Epithelial cell of proximal tubule (primary cell): ENCODE measurements at places on chromosomes 4 and X. TPM values are rescaled to one million over a fixed set of nuclear protein-coding genes. Genes with fewer than 3 reads are reported as not detected.

IL9R gene
- 0.07 TPM in 1 of 2 replicates, not detected in the other for total RNA-seq

DNA sequence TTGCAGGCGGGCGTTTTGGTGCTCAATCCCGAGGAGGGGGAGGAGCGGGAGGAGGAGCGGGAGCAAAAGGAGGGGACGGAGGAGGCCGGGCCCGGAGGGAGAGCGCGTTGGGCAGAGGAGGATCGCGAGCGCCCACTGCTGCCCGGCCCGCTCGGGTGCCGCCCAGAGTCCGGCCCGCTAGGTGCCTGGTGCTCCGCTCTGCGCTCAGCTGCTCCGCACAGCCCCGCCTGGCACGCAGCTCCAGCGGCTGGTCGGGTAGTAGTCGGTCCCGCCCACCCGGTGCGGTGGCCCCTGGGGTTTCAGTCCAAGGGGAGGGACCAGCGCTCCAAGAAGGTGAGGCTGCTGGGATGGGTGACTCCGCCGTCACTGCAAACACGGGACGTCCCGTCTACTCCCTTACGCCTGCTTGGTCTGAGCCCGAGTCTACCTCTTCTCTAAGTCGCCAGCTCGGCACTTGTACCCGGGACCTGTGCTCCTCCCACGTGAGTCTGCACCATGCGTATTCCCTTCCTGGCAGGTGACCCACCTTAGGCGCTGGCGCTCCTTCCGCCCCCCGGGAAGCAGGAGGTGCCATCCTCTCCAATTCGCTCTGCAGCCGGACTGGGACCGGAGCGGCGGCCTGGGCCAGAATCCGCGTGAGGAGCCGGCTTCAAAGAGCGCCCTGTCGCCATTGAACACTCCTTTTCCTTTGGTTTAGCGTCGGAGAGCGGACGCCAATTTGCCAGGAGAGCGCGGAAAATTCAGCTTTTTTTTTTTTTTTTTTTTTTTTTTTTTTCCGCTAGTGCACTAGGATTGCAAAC lies 405 bp upstream of the HS3ST1 start:
- DNase-seq: peak; percentile 29

- no peak for DNase-seq
Observed at GRCh38 chr4:124964852-124965496, 252.4 kb upstream of the ANKRD50 start.

DNA sequence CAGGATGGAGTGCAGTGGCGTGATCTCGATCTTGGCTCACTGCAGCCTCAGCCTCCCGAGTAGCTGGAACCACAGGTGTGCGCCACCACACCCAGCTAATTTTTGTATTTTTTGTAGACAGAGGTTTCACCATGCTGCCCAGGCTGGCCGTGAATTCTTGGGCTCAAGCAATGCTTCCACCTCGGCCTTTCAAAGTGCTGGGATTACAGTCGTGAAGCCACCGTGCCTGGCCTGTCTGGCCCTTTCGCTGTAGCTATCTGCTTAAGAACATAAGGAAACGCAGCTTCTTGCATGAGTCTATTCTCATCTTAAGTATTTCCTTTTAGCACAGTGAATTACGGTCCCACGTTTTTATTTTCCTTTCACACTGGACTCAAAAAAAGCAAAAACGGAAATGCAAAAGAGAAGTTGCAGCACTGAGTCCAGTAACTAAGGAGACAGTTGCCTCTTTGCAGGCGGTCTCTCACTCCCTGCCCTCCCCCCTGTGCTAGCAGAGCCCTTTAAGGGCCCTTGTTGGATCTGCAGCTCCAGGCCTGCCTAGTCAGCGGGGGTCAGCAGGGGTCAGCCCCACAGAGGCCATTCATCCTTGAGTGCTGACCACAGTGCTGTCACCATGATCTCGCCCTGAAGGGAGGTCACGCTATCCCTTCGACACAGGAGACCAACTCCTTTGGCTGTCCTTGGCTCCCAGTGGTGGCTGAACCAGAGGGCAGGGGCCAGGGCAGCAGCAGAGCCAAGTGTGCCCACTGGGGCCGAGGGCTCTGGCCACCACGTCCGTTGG lies 21.8 kb upstream of the TBC1D14 start:
- no peak for DNase-seq

- DNase-seq: peak; percentile 20
Observed at GRCh38 chr4:186297013-186297645, 31.1 kb downstream of the F11 start.

DNA sequence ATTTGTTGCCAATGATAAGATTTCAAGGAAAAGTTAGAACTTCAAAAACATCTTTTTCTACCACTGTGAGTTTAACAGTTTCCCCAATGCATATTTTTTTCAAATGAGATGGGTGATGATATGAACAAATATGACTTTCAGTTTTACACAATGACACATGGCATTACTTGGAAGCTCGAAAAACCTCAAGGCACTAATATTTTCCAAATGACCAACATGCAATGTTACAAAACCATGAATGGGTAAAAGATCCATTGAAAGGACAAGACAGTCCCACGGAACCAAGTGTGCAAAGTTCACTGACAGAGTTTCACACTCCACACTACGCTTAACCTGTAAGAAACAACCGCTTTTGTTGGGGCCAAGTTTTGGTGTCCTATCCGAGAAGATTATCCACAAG lies 84.5 kb downstream of the CD99L2 start:
- no peak for DNase-seq

TRIM61 gene
- 0.94 TPM in 1 of 2 replicates, not detected in the other for total RNA-seq

CT45A2 gene
- not detected in 2 replicates for total RNA-seq

DNA sequence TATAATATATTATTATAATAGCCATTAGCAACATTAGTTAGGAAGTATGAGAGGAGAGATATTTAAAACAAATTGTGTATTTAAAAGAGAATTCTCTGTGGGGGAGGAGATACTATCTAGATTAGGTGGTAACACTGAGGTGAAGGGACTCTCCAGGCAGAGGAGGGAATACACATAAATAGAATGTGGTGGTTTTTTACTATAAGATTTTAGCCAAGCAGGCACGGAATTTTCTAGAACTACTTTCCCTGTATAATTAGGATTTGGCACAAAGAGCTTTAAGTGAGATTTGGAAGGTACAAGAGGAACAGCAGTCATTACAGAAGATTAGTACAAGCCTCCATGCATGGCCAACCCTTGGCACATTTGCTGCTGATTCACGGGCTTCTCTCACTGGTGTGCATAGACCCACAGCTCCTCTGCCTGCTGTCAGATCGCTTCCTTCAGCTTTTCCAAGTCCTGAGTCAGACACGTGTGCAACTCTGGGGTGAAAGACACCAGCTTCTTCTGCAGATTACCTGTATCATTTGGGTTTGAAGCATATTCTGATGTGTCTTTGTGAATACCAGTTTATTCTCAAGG lies 685.5 kb downstream of the KCTD8 start:
- DNase-seq: peak; percentile 4

DNA sequence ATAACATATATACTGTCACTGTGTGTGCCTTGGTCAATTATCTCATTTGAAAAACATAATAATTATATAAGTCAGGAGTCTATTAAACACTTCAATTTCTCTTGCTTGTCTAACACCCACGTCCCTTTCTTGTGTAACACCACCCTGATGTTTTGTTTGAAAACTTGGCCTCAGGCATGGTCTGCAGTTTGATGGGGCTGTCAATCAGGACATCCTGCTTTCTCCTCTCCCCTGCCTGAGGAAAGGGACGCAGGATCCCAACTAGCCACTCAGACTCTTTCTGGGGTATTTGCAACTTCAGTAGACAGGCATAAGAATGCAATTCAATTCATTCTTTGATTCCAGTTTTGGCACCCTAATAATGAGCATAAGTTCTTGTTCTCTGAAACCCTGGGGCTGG lies 48.8 kb downstream of the DKK2 start:
- DNase-seq: no peak

- DNase-seq: no peak
Observed at GRCh38 chr4:94519019-94519418, 67.3 kb downstream of the PDLIM5 start.

DNA sequence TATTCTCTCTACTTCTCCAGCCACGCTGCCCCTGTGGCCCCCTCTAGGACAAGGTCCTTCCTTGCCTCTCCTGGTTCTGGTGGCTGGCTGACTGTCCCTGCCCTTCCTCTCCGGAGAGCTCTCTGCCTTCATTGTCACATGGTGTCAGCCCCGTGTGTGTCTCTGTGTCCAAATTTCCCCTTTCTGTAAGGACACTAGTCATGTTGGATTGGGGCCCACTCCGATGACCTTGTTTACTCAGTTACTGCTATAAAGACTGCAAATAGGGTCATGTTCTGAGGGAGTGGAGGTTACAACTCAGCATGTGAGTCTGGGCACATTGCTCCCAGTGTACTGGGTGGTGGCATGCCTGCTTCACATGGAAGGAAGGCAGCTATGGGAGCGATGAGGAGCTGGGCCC lies 129.5 kb upstream of the PSAPL1 start:
- DNase-seq: no peak

- DNase-seq: no peak
Observed at GRCh38 chrX:10514891-10515290, 105.5 kb downstream of the MID1 start.

DNA sequence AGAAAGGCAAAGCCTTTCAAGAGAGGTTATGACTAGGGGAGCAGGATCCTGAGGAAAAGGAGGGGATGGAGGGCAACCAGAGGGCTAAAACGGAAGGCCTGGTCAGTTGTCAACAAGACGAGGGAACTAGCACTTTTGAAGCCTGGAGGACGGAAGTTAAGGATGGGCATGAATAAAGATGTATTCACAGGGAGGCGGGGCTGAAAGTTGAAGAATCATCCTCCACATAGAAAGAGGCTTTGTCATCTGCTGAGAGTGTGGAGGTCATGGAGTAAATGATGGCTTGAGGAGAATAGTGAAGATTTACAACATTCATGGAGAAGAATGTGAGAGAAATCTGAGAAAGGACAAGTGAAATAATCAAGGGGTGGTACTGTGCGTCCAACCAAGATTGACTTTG lies 137.5 kb downstream of the MAGEB17 start:
- DNase-seq: no peak

- DNase-seq: peak; percentile 33
Observed at GRCh38 chr4:106369456-106370060, 980 bp upstream of the GIMD1 start.

ACE2 gene
- 0.06 TPM in 1 of 2 replicates, not detected in the other for total RNA-seq

DNA sequence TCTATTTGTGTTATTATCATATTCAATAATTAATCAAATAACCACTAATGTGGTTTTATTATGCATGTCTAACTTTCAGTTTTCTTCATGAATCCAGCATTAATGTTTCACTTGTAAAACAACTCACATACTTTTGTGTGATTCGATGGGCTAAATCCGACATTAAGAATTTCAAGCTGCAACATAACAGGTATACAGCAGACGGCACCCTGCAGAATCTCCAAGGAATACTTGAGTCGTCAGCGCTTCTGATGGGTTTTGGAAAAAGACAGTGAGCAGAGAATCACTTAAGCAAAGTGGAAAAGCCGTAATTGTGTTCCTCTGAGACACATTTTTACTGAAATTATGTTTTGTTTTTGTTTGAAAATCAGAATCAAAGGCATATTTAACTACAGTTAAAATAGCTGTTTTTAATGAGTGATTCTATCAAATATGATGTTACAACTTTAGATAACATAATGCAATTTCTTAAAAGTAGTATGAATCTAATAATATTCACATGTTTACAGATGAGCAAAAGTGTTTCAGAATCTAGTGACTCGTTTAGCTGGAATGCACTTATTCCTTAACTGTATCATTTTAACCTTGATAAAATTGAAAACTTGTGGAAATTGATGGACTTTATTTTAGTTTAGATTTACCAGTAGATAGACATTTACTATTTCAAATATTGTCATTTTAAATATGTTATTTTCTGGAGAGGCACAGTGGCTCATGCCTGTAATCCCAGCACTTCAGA lies 514.8 kb downstream of the CCSER1 start:
- no peak for DNase-seq

MAGED4B gene
- total RNA-seq: 7.2 and 29.2 TPM in 2 replicates

DNA sequence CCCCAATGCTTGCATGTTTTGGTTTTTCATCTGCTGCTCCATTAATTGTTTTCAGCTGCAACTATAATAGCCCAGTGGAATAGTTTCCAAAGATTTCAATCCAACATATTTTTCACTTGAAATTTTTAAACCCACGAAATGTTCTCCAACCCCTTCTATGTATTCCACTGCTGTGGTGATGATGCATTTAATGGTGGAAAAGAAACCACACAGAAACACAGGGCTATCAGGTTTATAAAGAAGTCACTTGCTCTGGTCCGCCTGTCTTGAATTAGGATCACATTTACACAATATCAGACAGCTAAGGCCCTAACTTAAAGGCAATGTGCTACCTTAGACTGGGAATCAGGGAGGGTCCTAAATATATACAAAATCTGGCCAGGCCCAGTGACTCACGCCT lies 35.0 kb downstream of the OPHN1 start:
- DNase-seq: no peak

DNA sequence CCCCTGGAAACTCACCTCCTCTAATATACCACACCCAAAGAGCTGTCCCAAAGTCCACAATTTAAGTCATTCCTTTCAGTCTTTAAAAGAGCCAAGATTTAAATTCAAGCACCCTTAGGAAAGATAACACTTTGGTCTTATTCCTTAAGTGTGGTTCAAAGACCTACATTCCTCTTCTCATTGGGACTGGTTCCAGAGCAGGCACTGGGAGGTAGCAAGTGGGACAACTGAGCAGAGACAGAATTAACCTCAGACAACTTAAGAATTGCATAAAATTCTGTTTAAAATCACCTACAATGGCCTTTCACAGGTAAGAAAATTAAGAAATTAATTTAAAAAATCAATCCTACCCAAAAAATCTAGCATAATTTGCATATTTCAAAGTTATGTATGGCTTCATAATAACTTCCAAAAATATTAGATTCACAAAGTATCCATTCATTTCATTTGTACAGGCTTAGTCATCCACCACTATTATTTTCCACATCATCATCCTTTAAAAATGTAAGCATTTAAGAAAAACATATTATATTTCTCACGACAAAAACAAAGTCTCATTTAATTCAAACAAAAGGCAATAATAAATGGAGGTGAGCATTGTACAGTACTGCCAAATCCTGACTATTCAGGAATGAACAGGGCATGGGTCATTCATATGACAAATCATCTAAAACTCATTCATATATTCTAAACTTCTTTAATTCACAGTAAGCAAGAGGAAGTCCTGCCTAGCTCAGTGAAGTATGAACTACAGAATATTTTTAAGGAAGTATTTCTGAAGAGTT lies 13.6 kb downstream of the PRSS12 start:
- DNase-seq: no peak

WDFY3 gene
- 23.6 and 35.1 TPM in 2 replicates for total RNA-seq

GRCh38 chr4:138300616-138301015 lies 58.5 kb upstream of the SLC7A11 start:
- DNase-seq: no peak

GRCh38 chrX:15939737-15940136 lies 85.1 kb upstream of the AP1S2 start:
- DNase-seq: no peak

DNA sequence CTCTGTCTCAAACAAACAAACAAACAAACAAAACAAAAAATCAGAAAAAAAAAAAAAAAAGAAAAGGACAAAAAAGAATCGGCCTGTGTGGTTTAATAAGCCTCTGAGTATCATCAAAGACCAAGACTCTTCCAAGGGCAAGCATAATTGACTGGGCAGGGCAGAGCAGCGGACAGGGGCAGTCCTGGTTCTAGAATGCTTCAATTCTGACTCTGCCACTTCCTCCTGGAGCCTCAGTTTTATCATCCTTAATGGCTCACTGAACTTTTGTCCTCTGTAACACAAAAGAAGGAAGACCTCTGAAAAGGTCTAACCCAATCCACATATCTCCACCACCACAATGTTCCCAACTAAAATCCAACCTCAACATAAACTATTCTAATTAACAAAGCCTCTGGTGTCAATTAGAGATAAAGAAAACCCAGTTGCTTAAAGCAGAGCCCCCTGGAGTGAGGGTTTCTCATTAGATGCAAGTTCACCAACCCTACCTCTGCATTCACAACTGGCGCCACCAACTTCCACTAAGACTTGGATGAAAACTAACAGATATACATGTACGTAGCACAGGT lies 51.7 kb downstream of the TBC1D9 start:
- DNase-seq: no peak
